Retina (tissue), 1 donor: ENCODE measurements at places on chromosomes 13 and 19.

DNA sequence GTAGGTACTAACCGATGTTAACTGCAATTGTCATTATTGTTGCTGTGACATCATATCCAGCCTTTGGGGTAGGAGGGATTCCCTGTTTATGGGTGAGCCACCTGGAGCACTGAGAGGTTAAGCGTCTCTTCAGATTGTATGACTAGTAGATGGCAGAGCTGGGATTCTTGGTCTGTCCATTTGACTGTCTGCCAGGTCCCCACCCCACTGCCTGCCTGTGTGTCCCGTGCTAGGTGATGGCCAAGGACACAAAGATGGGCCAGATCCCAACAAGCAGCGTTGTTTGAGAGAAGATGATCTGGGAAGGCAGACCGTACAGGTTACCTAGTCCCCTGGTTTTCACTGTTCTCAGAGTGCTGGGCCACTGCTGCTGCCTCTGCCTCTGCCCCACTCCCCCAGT lies 16.6 kb downstream of the PPP2R1A start:
- DNase-seq: no peak

DNA sequence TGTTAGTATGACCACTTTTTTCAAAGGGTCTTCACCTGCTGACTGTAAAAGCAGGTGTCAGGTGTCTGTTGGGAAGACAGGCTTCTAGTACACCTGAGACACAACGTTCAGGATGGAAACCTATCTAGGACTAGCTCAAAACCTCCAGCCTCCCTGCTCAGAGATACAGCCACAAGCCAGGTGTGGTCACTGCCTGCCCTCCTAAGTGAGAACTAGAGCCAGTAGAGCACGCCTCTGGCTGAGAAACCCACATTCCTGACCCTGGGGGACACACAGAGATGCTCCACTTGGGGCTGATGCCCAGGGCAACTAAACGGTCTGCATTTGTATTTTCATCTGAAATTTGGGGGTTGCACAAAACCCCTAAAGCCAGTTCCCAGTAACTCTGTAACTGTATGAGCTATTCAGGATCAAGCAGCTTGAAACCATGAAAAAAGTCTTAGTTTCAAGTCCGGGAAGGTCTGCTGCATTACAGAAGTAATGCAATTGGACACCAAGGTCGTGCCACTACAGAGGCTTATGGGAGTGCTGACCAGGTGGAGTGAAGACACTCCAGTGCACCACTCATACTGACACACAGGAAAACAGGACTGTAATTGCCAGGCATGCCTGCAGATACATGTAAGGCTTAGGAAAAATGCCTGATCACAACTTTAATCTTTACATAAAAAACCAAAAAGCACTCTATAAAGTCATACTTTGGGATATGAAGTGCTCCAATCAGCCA lies 27.8 kb downstream of the ANKRD10 start:
- peak; percentile 13 for DNase-seq

DNA sequence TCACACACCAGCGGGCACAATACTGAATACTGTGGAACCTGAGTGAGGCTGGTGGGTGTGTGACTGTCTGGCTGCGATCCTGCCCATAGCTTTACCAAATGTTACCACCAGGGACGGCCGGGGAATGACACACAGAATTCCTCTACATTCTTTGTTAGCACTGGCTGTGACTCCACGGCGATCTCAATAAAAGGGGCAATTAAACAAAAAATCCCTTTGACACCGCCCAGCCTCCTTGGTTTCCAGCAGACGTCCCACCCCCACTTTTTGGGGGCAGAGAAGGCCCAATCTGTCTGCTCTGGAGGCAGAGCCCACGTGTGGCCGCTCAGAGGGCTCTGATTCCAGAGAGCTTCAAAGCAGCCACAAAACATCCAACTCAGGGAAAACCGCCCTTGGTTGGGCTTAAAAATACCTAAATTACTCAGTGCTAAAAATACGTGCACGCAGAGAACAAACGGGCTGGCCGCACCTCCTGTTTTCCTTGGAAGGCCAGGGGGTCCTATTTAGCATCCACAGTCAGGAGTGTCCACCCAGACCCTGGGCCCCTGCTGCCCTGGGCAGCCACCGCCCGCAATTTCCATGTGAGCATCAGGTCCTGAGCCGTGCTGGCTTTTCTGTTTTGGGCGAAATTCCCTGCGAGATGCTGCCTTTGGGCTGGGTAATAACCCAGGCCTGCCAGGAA lies 47.8 kb downstream of the GADD45B start:
- DNase-seq: no peak

- no peak for DNase-seq
Measured at GRCh38 chr19:48997972-48998371, 4.3 kb downstream of the RUVBL2 start.

DNA sequence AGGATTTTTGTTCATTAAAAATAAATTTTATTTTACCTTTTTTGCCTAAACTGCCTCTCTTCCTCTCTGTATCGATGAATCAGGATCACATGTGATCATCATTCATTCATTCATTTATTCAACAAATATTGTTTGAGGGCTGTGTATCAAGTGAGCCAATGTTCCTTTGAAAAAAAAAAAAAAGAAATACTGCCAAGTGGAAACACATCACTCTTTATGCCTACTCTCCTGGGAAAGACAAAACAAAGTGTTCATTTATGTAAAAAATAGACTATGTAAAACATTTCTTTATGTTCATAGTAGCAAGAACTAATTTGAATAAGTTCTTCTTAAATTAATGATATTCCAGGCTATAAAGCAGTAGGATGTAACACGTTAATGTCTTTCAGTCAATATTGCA lies 233.1 kb downstream of the POSTN start:
- no peak for DNase-seq

DNA sequence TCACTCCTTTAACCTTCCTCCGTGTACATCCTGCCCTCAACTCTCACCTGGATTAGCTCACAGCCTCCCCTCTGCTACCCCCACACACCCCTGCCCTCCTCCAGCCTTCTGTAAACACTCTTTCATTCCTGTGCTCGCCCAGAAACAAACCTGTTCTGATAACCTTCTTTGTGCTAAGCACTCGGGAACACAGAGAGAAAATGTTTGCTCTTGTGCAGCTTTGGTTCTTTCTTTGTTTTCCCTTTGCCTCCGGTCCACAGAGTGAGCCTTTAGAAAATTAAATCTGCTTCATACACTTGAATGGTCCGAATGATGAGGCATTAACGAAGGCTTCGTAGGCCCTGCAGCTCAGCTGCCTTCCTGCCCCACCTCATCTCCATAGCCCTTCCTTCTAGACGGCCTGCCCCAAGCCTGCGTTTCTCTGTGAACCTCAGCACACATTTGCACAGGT lies 6.6 kb upstream of the ZDHHC20 start:
- no peak for DNase-seq

GRCh38 chr19:5302396-5302795 lies 38.2 kb downstream of the PTPRS start:
- DNase-seq: no peak

GRCh38 chr13:102812611-102813287 lies 13.8 kb downstream of the BIVM start:
- DNase-seq: no peak

GRCh38 chr19:28399187-28399586 lies 813.8 kb downstream of the UQCRFS1 start:
- DNase-seq: no peak

DNA sequence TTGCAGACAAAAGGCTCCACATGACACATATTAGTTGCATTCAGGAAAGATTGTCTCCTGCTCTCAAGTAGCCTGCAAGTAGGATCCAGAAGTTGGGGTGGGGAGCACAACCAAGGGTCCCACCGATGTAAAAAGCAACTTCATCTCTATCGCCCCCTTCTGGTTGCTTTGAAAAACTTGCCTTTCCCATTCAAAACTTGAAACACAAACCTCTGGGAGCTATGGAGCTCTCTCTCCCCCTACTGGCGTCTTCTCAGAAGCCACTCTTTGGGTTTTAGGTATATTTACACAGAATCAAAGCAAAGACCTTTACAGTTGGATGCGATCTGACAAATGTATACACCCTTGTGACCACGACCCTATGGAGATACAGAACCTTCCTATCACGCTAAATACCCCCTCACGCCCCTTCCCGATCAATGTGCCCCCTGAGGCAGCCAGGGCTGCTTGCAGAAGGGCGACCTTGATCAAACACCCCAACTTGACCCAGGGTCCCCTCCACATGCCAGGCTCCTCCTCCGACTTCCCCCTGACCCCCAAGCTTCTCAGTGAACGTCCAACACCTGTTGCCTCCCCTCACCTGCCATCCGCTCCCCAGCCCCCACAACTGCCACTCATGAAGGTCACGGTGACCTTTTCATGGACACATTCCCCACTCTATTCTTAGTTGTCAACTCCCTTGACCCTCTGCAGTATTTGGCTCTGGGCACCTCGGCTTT lies 10.1 kb downstream of the NOSIP start:
- peak; percentile 64 for DNase-seq

DNA sequence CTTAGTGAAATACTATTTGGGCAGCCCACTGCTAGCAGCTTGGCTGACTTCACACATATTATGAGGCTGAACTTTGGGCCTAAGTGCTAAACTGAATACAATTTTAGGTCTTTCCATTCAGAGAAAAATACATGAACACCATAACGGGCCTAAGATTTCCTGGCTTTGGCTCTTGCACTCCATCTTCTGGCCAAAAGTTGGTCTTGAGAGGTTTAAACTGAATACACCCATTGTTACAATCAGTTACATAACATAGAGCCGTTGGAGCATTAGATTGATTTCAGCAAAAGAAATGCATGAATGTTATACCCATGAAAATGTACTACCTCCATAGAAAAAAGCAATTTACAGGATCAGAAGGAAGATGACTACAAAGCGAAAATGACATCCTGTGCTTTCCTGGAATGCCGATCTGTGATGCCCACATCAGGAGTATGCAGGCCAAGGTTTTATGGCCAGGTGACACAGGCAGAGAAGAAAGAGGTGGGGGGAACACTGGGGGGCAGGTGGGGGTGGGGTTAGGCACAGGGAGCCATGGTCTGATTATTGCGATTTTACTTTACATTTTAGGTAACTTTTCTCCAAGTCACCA lies 11.1 kb upstream of the SHISA2 start:
- DNase-seq: peak; percentile 70

DNA sequence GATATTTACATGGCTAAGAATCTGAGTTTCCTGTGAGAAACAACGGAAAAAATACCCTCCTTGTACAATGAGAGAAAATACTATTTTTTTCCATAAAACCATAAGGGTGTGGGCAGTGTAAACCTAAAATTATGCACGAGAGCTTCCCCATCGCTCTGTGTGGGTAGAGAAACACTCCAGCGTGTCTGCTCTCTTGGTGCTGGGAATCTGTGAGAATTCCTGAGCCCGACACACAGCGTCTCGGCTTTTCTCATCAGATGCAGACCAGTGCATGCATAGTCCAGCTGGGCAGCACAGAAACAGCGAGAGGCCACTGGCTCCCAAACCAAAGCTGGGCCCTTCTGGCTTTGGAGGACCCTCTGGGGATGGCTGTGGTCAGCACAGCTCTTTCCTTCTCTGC lies 12.0 kb downstream of the PLPP2 start:
- no peak for DNase-seq

GRCh38 chr19:8389891-8390616 lies at the start of gene RAB11B:
RAB11B (plus strand) TSS chr19:8390360; CDS start chr19:8390417, 57 bp downstream.
- peak; percentile 100 for DNase-seq

GRCh38 chr13:57546942-57547341 lies 84.6 kb upstream of the PCDH17 start:
- DNase-seq: no peak

- DNase-seq: no peak
Measured at GRCh38 chr19:34818270-34818669, 45.3 kb upstream of the ZNF599 start.

DNA sequence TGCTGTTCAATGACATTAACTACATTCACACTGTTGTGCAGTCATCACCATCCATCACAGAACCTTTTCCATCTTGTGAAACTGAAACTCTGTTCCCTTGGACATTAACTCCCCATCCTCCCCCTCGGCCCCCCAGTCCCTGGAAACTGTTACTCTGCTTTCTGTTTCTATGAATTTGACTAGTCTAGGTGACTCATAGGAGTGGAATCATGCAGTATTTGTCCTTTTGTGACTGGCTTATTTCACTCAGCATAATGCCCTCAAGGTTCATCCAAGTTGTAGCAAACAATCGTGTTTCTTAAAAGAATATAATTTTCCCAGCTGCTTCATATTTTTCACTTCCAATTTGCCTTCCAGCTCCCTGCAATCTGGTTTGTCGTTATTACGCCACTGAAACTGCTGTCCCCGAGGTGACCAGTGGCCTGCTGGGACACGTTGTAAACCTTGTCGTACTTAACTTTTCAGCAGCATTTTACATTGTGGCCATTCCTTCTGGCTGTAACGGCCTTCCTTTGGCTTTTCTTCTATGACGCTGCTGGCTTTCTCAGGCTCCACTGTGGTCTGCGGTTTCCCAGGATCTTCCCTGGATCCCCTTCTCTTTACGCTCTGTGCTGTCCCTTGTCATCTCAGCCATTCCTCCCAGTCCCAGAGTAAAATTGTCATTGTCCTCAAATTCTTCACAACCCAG lies 74.0 kb downstream of the DHRS12 start:
- no peak for DNase-seq

DNA sequence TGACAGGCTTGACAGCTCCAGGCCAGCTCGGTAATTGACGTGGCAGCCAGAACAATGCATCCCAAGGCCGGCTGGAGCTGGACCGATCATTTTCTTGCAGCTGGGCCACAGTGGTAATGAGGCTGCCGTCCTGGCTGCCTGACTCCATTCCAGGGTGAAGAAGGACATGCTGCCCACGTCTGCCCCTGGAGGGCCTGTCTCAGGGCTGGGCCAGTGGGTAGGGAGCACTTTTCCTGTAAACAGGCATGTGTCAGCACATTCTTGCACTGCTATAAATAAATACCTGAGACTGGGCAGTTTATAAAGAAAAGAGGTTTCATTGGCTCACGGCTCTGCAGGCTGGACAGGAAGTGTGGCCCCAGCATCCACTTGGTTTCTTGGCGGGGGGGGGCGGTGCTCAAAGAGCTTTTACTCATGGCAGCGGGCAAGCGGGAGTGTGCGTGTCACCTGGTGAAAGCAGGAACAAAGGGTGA lies 38.1 kb upstream of the KCTD15 start:
- DNase-seq: peak; percentile 74

GRCh38 chr13:48493066-48493765 lies 39.7 kb downstream of the RCBTB2 start:
- no peak for DNase-seq

- DNase-seq: peak; percentile 82
Measured at GRCh38 chr19:41376241-41376997, at the start of gene TMEM91. TMEM91 (plus strand) TSS chr19:41376533; CDS start chr19:41378310, 1,777 bp downstream.

DNA sequence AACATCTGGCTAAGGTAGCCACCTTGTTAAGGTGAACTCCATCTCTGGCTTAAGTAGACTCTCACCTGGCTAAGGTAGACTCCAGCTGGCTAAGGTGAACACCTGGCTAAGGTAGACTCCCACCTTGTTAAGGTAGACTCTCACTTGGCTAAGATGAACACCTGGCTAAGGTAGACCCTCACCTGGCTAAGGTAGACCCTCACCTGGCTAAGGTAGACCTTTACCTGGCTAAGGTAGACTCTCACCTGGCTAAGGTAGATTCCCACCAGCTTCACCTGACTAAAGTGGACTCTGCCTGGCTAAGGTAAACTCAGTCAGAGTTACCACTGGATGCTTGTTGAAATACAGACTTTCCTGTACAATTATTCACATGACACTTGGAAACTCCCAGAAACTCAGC lies 23.6 kb downstream of the PIN1 start:
- no peak for DNase-seq

- no peak for DNase-seq
Measured at GRCh38 chr19:30555075-30555790, 183.0 kb downstream of the ZNF536 start.

- DNase-seq: no peak
Measured at GRCh38 chr13:69204620-69205019, 903.0 kb upstream of the ATXN8OS start.
